Stimulated activated CD4-positive, alpha-beta T cell treated with anti-CD3 and anti-CD28 coated beads, TNF-alpha, amount 100 ng/mL, for 4 hours (primary cell): ENCODE measurements at places on chromosomes 12 and 14.

DNA sequence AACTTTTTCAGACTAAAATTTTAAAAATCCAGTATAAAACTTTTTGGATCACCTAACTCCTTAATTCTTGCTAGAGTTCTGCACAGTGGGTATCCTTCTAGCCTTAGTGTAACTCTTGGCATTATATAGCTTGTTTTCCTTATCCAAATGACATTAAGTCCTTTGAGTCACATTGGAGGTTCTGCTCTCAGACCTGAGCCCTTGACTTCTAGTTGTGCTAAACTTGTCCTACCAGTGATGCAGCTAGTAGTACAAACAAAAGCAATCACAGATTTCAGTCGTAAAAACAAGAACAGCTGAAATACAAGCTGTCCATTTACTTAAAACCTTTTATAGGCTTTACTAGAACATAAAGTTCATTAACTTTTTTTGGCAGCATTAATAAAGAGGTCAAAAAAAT lies 10.5 kb downstream of the ZBTB1 start:
- no peak for DNase-seq

DNA sequence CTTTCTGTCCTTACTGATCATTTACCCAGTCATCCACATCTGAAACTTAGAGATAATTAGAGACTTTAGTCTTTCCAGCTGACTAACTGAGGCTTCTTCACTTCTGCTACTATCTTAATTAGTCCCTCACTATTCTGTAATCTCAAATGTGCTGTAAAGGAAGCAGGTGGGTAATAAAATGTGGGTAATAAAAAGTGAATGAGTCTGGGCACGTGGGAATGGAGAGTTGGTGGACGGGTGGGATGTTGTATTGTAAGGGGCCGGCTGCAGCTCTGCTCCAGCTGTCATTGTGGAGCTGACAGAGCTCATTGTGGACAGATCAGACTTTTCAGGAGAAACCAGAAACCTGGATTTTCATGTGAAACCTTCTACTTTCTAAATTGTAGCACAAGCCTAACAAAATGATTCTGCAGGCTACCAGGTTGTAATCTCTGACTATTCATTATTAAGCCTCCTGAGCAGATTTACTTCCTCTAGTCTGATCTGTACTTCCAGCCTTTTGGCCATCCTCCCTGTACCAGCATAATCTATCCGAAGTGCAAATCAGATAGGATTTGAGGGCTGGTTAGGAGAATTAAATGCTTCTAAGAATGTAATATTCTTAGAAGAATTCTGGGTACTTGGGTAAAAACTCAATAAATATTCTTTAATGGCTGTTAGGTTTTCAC lies 42.0 kb upstream of the BMAL2 start:
- no peak for DNase-seq

- no peak for DNase-seq
These were observed 61.6 kb downstream of the SERPINA3 start for GRCh38 chr14:94673781-94674231.

DNA sequence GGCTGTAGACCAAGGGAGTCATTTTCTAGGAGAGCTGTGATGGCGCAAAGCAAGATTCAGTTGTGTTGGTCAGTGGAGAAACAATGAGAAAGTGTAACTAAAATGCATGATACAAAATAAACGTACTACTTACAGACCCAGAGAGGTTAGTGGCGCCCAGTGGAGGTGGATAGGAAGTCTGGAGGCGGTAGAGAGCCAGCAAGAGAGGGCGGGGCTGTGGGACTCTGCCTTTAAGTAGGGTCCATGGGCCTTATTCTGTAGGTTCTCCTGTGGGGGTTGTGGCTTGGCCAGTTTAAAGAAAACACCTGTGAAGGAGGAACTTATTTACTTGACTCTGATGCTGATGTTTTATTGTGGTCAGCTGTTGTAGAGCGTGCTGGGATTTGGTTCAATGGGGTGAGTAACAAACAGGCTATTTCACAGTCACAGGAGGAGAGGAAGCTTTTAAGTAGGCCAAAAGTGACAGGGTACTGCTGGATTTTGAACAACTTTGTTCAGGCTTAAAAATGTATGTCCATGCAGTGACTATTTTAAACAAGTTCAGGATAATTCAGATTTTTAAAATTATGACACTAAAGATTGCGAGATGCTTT lies 1097.7 kb downstream of the TMTC2 start:
- no peak for DNase-seq

GRCh38 chr12:129052373-129052772 lies 199.1 kb downstream of the GLT1D1 start:
- DNase-seq: no peak

- DNase-seq: no peak
These were observed 104.6 kb downstream of the EGLN3 start for GRCh38 chr14:33846100-33846824.

- no peak for DNase-seq
These were observed 66.7 kb upstream of the ATP2B1 start for GRCh38 chr12:89775063-89775985.

- DNase-seq: no peak
These were observed 153.6 kb upstream of the FKBP4 start for GRCh38 chr12:2641207-2641606.

- DNase-seq: no peak
These were observed 44.9 kb downstream of the MAPKAPK5 start for GRCh38 chr12:111886662-111887545.

DNA sequence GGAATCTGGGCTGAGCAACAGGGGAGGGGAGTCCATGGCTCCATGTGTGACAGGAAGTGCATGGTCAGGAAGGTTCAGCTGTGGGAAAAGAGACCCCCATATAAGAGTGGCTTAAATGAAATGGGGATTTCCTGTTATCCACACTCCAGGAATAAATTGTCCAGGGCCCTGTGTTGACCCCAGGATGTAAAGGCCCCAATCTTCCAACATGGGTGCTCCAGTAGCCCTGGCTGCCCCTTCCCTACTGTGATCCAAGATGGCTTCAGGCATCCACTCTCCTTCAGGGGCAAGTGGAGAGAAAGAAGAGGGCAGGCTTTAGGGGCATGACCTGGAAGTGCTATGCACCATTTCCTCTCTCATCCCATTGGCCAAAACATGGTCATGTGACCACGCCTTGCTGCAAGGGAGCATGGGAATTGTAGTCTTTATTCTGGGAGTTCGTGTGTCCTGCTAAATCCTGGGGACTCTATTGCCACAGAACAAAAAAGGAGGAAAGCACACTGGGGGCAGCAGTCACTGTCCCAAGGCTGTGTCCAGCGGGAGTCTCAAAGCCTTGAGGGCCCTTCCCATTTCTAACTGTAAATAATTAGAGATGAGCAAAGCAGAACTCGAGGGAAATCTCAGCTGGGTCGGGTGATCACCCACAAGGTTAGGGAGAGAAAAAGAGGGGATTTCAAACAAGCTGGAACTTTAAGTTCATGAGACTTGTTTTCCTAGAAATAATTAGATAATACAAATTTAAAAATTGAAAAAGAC lies 289.2 kb downstream of the ADGRD1 start:
- DNase-seq: no peak

GRCh38 chr14:37114002-37114401 lies 58.4 kb downstream of the SLC25A21 start:
- no peak for DNase-seq

DNA sequence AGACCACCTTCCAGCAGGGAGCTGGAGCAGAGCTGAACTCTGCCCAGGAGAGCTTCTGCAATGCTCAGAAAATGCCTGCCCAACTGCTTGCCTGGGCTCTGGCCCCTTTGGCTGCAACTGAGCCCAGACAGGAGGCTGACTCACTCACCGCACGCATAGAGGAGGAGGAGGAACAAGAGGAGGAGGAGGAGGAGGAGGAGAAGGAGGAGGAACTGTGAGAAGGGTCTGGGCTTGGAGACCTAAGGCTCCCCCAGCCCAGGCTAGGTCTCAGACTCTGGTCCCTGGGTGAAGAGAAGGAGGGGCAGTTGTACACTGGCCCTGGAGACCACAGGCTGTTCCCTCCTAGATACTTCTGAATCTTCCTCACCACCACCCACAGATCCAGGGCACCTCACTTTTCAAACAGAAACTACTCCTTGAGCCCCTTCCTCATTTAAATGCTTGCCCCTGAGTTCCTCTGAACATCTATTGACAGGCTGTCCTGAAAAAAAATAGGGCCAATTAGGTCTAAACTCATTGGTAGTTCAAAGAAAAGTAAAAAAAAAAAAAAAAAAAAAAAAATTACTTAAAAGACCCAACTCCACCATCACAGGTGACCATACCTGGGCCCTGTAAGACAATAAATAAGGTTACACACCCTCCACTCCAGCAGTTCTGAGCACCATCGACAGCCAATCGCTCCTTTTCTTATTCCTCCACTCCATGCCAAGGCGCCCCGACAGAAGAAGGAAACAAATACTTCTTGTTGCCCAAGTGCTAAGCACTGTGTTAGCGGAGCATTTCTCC lies 674 bp downstream of the VDR start:
- peak; percentile 52 for DNase-seq

DNA sequence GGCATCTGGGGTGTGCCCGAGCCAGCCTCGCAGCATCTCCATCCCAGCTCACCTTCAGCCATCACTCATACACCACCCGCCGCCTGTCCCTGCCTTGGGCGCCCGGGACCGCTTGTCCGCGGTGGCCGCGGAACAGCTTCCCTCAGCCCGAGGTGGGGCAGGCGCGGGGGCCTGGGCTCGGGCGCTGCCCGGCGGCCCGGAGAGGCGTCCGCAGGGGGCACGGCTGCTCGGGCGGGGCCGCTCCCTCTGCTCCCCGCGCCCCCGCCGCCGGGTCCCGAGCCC lies 430 bp downstream of the SLC41A2 start:
- DNase-seq: peak; percentile 13

- DNase-seq: no peak
These were observed 74.1 kb downstream of the ZNF664 start for GRCh38 chr12:124047045-124047566.

DNA sequence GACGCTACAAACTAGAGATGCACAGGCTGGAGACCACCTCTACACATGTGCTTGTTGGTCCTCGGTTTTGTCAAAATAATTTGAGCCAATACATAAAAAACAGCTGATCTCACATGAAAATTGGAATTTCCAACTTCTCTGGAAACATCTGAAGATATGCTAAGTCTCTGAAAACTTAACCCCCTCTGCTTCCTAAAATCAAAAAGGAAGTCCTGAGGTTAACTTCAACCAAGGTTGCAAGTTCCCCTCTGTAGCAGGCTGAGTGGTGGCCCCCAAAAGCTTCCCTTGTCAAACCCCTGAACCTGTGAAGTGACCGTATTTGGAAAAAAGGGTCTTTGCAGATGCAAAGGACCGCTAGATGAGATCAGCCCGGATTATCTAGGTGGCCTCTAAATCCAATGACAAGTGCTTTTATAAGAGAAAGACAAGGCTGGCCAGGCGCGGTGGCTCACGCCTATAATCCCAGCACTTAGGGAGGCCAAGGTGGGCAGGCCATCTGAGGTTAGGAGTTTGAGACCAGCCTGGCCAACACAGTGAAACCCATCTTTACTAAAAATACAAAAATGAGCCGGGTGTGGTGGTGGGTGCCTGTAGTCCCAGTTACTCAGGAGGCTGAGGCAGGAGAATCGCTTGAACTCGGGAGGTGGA lies 32.0 kb upstream of the VPS37B start:
- DNase-seq: no peak

DNA sequence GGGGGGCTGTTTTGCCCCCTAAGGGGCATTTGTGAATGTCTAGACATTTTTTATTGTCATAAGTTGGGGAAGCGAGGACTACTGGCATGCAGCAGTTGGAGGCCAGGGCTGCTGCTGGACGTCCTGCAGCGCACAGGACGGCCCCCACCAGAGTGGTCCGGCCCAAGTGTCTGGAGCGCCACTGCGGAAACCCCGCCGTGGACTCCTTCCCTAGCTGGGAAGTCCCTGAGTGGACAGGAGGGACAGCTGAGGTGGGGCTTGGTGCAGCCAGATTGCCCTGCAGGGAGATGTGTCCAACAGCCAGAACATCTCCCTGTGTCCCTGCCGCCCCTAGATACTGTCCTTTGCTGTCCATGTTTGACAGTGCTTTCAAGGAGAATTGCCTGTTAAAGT lies 5.5 kb downstream of the CKB start:
- DNase-seq: no peak

DNA sequence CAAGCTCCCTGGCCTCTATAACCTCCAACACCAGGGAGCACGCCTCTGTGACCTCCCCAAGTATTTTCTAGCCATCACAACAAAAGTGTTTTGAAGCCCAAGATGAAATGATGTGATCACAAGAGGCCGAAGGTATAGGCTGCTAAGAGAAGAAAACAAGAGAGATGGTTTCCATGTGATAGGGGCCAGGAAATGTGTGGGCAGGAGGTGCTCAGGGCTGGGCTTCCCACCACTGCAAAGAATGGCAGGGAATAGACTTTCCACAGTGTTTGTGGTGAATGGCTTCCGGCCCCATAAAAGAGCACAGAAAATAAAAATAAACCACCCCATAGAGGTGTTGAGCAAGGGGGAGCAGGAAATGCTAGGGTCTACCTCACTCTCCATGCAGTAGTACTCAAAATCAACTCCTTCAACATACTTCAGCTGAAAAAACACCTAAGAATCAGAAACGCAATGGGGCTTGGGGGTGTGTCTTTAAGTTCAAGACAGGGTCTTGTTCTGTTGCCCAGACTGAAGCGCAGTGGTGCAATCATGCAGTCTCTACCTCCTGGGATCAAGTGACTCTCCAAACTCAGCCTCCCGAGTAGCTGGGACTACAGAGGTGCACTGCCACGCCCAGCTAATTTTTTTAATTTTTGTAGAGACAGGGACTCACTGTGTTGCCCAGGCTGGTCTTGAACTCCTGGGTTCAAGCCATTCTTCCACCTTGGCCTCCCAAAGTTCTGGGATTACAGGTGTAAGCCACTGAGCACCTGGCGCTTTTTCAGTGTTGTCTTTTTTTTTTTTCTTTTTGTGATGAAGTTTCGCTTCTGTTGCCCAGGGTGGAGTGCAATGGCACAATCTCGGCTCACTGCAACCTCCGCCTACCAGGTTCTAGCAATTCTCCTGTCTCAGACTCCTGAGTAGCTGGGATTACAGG lies 27.1 kb downstream of the DAD1 start:
- DNase-seq: peak; percentile 64

DNA sequence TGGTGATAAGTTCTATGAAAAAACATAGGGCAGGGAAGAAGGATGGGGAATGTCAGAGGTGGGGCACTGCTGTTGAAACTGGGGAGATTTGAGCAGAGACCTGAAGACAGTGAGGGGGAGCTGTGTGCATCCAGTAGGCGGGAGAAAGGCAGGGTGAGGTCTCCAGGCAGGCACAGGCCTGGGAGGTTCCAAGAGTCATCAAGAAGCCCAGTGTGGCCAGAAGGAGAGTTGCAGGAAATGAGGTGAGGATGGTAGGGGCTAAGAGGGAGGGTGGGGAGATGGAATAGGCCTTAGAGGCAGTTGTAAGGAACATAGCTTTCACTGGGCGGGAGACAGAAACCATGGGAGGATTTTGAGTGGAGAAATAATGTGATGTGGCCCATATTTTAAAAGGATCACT lies 341.8 kb downstream of the GLT1D1 start:
- no peak for DNase-seq

- no peak for DNase-seq
These were observed 5.1 kb downstream of the TRMT61A start for GRCh38 chr14:103533999-103534575.
